ENCODE measurements at places on chromosomes 13 and 19. TPM values are rescaled to one million over a fixed set of nuclear protein-coding genes. Genes with fewer than 3 reads are reported as not detected.

- DNase-seq: no peak
Observed at GRCh38 chr13:84776593-84776992, 894.3 kb upstream of the SLITRK1 start.

DNA sequence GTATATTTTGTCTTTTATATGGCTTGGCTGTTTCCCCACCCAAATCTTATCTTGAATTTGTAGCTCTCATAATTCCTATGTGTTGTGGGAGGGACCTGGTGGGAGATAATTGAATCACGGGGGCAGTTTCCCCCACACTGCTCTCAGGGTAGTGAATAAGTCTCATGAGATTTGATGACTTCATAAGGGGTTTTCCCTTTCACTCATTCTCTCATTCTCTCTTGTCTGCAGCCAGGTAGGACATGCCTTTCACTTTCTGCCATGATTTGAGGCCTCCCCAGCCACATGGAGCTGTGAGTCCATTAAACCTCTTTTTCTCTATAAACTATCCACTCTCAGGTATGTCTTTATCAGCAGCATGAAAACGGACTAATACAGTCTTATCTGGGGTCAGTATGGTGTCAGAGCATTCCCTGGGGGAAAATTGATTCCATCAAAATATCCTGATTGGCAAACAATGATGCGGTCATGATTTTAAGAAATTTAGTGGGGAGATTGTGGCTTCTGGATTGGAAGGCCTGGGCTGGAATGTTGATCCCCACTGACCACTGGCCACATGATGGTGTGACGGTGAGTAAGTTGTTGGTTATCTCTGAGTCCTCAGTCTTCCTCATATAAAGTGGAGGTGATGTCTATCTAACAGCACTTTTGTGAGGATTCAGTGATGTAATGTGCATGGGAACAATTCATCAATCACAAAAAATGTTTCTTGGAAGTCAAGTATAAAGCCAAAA, 27.5 kb upstream of the ANKRD10 start:
- DNase-seq: peak; percentile 82

DNA sequence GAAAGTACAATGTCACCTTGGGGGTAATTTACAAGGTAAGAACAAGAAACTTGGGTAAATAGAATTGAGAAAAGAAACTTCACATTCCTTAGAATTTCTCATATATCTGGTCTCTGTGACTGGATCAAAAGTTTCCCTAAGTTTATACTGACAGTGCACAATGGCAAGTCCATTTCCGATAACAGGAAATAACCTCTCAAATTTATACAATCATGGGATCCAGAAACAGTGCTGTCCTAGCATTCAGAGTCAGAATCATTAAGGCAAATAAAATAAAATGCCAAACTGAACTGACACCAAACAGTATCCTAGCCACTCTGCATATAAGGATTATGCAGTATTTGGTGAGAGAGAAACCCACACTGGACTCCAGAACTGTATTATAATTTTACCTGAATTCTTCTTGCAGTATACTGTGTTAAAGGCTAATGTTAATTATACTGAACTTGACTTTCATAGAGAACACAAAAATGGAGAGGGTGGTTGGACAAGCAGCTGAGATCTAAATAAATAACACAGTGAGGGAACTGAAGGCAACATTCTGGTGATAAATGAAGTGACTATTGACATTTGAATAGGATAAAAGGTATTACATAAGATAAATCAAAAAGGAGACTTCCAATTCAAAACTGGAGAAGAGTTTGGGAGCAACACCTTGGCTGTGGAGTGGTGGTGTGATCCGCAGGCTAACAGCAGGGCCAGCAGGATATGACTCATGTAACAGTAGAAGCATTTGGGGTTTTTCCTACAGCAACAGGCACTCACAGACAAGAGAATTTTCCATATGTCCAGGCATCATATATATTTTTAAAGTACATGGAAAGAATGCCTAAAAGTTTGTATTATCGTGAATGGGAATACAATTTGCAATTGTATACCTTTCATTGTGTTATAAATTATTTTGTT, 932.5 kb upstream of the MIR17HG start:
- DNase-seq: peak; percentile 67

- no peak for DNase-seq
Observed at GRCh38 chr13:77456271-77456670, 79.2 kb upstream of the SCEL start.

- DNase-seq: no peak
Observed at GRCh38 chr13:46571909-46572595, 19.1 kb downstream of the LRCH1 start.

- DNase-seq: no peak
Observed at GRCh38 chr19:37692956-37693620, 26.5 kb downstream of the ZNF607 start.

- DNase-seq: peak; percentile 27
Observed at GRCh38 chr19:16801600-16802013, 27.6 kb upstream of the SIN3B start.

MCEMP1 gene
- not detected for total RNA-seq

KCNJ14 gene
- total RNA-seq: 2.4 TPM

TRPM4 gene
- 32.7 TPM for total RNA-seq

Data from mammary epithelial cell (primary cell).